ENCODE measurements at places on chromosomes 7 and 10.

GRCh38 chr10:64515970-64516699 is 994.9 kb downstream of the REEP3 start:
- no peak for DNase-seq

DNA sequence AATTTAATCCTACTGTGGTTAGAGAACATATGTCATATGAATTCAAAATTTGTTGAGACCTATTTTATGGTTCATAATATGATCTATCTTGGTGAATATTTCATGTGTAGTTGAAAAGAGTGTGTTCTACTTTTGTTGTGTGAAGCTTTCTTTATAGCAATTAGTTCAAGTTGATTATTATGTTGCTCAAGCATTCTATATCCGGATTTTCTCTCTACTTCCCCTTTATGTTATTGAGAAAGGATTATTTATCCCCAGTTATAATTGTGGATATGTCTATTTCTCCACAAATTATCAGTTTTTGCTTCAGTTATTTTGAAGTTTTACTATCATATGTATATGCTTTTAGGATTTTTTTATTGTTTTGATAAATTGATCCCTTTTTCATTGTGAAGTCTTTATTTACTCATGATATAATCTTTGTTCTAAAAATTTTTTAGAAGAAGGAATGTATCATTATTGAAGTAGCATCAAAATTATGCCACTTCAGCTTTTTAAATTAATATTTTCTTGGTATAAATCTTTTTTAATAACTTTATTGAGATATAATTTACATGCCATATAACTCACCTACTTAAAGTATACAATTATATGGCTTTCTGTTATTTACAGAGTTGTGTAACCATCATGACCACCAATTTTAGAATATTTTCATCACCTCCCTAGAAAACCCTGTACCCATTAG is 12.0 kb upstream of the MEST start:
- DNase-seq: no peak

- DNase-seq: peak; percentile 22
Measured at GRCh38 chr10:90148116-90148855, 446.9 kb downstream of the KIF20B start.

DNA sequence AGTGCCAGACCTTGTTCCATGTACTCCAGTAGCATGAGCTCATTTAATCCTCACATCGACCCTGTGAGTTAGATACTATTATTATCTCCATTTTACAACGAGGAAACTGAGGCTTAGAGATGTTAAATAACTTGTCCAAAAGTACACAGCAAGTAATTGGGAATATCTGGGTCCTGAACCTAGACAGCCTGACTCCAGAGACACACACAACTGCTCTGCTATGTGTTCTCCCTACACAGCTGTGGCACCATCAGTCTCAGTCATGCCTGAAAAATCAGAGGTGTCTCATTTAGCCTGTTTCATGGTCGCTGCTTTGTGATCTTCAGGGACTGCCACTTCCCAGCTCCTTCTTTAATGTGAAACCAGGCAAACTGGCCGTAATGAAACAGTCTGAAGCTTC is 56.5 kb downstream of the COL1A2 start:
- DNase-seq: no peak

- DNase-seq: peak; percentile 64
Measured at GRCh38 chr10:99920901-99921300, 88.8 kb downstream of the DNMBP start.

DNA sequence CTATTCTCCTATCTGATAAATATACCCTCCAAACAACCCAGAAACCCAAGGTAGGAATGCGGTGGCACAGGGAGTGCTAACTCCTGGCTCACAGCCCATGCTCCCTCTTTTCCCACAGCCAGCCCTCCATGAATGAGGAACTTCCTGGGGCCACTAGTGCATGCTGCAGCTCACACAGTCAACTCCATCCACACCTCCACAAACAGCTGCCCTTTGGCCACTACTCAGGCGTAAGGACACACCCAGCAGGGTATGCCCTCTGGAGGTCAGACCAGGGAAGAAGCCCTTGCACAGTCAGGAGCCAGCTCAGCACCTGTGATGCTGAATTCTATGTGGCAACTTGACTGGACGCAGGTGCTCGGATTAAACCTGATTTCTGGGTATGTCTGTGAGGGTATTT is 85.2 kb upstream of the PIK3CG start:
- no peak for DNase-seq

DNA sequence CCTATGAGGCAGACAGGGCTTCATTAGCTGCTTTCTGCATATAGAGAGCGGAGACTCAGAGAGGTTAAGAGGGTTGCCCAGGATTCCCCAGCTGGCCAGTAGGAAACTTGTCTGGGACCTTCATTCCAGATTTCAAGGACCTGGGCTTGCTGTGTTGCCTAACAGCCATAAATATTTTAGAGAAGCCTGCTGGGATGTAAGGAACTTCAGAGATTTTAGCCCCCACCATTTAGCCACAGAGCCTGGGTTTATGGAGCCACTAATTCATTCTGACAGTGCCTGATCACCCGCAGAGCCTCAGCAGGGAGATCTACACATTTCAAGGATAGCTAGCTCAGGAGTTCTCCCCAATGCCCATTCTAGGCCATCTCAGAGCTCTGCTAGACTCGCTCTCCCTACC is 56.6 kb upstream of the TRUB1 start:
- DNase-seq: no peak

DNA sequence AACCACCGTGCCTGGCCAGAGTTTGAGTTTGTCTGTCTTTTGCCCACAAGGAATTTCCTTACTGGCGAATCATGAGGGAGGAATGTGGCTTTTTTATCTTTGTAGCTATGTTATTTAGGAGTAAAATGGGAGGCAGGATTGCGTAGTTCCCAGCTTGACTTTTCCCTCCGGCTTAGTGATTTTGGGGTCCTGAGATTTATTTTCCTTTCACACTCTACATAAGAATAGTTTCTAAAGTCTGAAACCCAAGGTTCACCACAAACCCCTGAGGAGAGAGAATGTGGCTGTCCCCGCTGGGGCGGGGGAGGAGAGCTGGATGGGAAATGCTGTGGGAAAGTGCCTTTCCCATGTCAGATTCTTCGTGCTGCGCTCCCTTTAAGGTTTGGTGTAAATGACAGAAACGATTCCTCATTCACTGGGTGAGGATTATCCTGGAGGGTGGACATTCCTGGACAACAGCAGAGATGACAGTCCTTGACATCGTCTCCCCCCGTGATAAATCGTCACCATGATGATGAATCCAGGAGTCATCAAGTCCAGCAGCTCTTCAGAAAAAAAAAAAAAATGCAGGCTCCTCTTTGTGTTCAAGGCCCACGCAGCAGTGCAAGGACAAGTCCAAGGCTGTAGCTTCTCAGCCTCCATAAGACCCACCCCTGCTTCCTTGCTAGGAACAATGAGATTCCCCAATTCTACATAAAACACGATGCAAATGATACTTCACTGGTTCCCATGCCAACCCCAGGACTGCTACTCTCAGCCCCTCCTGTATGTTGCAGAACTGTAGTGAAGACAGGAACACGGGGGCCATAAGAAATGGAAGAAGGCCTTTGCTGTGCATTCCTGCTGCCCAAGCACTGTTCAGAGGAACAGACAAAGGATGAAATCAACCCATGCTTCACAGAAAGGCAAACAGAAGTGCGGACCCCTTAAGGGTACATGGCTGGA is 233.1 kb downstream of the CCDC3 start:
- peak; percentile 60 for DNase-seq

DNA sequence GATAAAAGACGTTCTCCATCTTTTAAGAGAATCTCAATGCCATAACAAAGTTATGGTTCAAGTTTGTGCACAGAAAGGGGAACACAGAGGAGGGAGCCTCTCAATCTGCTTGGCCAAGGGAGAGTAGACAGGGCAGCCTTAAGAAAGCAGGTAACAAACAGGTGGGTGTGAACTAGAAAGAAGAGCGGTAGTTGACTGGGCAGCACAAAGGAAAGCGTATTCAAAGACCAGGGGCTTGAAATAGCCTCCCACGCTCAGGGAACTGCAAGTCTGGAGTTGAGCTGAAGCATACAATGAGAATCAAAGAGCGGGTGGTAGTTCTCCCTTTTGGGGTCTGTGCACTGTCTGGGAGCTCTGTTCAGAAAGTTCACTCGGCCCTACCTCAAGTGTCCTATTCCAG is 18.9 kb upstream of the MACC1 start:
- DNase-seq: no peak

GRCh38 chr7:108321359-108321758 is 134.9 kb downstream of the NRCAM start:
- DNase-seq: no peak

DNA sequence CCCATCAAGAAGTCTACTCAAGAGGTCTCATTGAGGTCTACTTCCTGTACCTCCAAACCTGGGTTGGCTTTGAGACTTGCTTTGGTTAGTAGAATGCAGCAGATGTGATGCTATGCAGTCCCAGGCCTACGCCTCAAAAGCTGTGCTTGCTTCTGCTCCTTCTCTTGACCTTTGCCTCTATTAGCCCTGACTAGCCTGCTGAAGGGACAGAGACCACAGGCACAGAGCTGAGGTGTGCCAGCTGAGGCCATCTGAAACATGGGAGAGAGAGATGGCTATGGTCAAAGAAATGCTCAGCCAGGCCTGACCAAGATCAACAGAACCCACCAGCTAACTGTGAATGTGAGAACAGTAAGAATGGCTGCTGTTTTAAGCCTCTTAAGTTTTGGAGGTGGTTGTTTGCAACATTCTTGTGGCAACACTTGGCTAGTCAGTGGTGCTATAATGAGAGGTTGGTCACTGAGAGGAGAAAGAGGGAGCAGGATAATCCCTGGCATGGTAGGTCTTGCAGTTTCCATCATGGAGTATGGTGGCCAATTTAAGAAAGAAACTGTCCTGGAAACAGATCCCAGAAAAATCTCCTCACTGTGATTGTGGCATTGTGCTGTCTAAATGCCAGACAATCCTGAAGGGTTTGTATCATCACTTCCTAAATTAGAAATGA is 176.1 kb upstream of the PHYHIPL start:
- DNase-seq: no peak

GRCh38 chr10:103765981-103766380 is 89.4 kb downstream of the SH3PXD2A start:
- peak; percentile 12 for DNase-seq

DNA sequence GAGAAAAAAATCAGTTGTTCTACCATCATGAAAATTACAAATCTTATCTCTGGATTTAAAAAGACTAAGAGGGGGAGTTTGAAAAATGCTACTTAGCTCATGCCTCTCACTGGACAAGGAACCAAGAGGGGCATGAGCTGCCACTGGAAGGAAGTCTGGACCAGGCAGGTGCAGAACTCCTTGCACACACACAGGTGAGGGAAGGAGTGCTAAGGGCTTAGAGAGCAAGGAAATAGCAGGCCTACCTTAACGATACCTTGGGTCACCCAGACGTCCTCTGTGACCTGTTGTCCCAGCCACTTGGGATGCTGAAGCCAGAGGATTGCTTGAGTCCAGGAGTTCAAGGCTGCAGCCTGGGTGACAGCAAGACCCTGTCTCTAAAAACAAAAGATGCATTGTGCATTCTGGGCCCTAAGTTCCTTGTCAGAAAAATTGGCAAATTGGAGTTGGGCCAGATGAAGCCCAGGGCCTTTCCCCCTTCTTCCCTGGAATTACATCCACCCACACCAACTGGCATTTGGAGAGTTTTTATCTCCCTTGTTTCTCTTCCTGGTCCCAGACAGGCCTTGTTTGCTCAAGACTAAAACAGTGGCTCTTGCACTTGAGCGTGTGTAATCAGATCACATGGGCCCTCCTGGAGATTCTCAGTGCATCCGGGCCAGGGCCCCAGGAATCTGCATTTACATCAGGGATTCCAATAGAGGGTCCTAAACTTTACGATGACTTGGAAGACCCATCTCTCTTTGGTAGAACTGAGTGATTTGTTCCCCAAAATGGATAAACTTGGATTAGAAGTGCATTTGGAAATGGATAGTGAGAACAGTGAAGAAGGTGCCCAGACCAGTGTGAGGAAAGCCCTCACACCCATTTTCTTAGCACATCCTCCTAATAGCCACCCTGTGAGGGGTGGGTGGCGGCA is 3.0 kb downstream of the DDIT4 start:
- DNase-seq: peak; percentile 73

GRCh38 chr7:144109283-144109682 is at the start of gene OR2A2:
Gene OR2A2, plus strand, starts transcription at chr7:144109583. Its CDS starts 0 bp downstream, at chr7:144109583.
- DNase-seq: no peak

GRCh38 chr10:125057158-125058001 is 103.0 kb downstream of the CTBP2 start:
- DNase-seq: peak; percentile 99

DNA sequence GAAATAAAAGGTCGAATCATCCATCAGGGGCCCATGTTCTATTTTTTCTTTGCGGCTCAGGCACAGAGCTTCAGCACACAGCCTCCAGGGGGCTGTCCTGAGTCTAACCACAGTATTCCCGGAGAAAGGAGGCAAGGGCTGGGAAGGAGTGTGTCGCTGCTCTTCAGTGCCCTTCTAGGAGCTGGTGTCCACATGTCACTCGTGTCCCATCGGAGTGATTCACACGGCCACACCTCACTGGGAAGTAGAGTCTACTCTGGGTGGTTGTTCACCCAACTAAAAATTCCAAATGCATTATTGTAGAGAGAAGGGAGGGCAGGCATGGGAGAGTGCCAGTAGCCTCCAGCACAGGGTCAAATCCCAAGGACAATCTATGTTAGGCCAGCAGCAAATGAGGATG is 114.8 kb upstream of the LANCL2 start:
- DNase-seq: no peak

GRCh38 chr10:102770792-102771191 is 27.0 kb downstream of the WBP1L start:
- DNase-seq: peak; percentile 61

- no peak for DNase-seq
Measured at GRCh38 chr7:46671108-46671769, 750.2 kb upstream of the IGFBP3 start.

GRCh38 chr7:91784469-91784868 is 96.0 kb downstream of the MTERF1 start:
- peak; percentile 61 for DNase-seq

DNA sequence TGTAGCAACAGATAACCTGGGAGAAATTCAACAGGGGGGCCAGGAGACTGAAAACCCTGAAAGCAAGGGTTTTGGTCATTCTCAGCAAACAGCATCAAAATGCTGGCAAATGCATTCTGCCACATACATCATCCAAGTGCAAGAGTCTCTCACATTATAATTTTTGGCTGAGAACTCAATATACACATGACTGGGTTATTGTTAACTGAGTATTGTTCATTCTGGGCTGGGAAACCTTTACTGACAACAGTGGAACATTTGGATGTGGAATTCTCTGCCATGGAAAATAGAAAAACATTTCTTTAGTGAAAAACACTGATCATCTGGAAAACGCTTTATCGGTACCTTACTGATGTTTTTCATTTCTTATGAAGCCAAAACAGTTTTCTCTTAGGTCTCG is 73.1 kb upstream of the MET start:
- DNase-seq: no peak

DNA sequence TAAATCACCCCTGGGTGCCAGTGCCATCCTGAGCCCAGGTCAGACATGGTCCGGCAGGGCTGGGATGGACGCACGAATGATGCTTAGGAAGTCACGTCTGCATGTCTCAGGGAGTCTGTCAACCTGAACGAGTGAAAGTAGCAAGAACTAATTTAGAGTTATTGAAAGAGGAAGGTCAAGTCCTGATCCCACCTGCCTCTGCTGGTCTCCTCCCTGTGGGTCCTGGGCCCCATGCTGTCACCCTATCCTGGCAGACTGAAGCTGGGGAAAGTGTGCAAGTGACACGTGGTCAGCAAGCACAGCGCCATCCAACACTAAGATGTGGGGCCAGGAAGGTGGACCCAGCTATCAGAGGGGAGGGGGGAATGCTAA is 26.1 kb upstream of the GRID1 start:
- no peak for DNase-seq

- DNase-seq: no peak
Measured at GRCh38 chr10:43351301-43351700, 20.1 kb upstream of the FXYD4 start.

Data from IMR-90 (cell line).